Stimulated activated CD8-positive, alpha-beta memory T cell treated with anti-CD3 and anti-CD28 coated beads, Interleukin-15, amount 100 ng/mL, for 4 hours (primary cell): ENCODE measurements at places on chromosomes 1 and 21.

GRCh38 chr1:9875636-9876000 is 34.5 kb downstream of the CTNNBIP1 start:
- no peak for DNase-seq

- DNase-seq, result no peak
These were observed 45.7 kb downstream of the PCNT start for GRCh38 chr21:46369520-46370235.

GRCh38 chr1:162919034-162919433 is 58.1 kb upstream of the CCDC190 start:
- DNase-seq, result no peak

GRCh38 chr21:39175154-39175553 is 8.1 kb downstream of the PSMG1 start:
- DNase-seq, result no peak

GRCh38 chr1:182268669-182269068 is 122.9 kb downstream of the GLUL start:
- DNase-seq, result no peak

DNA sequence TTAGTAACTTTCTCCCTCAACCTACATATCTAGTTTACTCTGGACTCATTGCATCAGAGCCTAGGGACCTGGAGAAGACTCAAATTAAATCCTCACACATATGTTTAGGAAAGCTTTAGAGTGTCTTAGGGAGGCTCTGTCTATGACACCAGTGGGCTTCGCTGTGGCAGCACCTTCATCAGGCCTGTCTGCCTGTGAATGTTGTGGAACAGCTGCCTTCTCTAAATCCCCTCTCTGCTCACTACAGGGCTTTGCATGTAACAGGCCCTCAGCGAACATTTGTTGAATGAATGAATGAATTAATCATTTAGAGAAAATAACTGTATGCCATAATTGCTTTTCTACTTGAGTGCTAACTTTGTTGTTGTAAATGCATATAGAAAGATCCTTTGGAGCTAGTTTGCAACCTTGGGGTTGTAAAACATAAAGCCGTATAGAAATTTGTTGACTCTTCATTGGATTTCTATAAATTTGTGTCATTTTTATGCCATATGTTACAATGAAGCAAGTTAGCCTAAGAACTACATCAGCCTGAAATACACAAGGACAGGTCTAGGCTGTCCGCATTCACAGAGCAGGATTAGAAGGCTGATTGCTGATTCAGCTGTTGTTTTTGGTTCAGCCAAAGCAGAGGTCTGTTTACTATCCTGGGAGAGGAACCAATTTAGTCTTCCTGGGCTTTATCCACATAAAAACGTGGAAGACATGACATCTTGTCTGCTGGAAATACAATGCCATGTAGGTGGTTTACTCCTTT is 238.0 kb downstream of the ASTN1 start:
- DNase-seq, result no peak

- no peak for DNase-seq
These were observed 488.7 kb downstream of the OMA1 start for GRCh38 chr1:58057826-58058225.

DNA sequence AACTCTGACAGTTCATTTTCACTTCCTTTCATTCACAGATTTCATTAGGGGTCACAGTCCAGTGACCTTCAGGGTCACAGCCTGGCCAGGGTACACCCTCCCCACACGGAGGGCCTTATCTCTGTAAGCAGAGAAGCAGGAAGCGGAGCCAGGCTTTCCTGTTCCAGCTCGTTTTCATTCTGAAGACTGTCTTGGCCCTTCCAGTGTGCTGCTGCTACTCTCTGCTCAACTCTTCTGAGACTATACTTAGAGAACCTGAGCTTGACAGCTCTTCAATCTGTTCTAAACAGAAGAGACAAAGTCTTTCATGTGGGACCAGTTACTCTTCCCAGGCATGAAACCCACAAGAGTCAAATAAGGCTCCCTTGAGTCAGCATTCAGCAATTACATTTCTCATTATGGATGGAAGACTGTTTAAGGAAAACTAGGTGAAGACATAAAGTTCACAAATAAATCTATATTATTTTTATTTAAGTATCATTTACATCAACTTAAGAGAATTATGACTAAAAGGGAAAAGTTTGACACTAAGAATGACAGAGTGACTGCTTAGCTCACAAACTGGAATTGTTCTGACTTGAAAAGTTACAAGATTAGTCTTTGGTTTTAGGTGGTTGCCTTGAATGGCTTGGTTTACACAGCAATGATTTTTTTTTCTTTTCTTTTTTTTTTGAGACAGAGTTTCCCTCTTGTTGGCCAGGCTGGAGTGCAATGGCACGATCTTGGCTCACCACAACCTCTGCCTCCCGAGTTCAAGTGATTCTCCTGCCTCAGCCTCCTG is 4.8 kb upstream of the TDRD10 start:
- DNase-seq, result no peak

DNA sequence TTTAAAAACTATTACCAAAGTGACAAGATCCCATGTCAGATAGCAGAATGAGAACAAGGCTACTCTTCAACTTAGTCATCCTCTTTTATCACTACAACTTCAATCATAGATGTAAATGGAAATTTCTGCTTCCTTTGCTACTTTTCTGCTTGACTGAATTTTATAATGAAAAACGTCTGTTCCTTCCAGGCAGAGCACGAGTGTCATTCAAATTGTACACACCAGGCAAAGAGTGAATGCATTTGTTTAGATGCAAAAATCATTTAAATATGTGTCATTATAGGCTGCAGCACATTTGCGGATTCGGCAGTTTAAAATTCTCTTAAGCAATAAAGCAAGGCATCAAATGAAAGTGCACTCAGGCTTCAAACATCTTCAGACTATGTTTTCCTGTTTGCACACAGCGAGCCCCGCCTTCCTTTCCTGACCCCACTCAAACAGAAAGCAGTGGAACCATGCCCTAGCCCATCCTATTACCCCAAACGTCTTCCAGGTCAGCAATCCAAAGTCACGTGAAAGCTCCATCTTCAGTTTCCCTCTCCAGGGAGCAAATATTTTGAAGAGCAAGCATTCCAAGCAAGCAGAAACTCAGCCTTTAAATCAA is 99.6 kb downstream of the APP start:
- DNase-seq, result no peak

GRCh38 chr1:161069731-161070270 is at the start of gene ARHGAP30:
TSS of gene ARHGAP30 (minus strand) at chr1:161069891. CDS start at chr1:161069624, 267 bp downstream.
- peak; percentile 76 for DNase-seq

- DNase-seq, result no peak
These were observed 412.3 kb upstream of the ESRRG start for GRCh38 chr1:217135569-217135915.

DNA sequence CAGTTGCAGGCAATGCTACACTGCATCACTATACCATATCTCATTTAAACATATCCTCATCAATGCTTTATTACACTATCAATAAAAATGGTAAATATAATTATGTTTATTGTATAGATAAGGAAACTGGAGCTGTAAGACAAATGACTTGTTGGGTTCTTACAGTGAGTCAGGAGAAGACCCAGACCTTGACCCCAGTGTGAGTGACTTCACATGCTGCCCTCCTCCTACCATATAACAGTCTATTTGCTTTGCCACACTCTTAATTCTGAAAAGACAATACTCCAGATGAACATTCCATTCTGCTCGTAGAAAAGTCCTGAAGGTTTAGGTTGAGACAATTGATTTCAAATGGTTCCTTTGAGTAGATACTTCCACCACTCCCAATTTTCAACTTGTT is 550.5 kb downstream of the PLPP3 start:
- no peak for DNase-seq

DNA sequence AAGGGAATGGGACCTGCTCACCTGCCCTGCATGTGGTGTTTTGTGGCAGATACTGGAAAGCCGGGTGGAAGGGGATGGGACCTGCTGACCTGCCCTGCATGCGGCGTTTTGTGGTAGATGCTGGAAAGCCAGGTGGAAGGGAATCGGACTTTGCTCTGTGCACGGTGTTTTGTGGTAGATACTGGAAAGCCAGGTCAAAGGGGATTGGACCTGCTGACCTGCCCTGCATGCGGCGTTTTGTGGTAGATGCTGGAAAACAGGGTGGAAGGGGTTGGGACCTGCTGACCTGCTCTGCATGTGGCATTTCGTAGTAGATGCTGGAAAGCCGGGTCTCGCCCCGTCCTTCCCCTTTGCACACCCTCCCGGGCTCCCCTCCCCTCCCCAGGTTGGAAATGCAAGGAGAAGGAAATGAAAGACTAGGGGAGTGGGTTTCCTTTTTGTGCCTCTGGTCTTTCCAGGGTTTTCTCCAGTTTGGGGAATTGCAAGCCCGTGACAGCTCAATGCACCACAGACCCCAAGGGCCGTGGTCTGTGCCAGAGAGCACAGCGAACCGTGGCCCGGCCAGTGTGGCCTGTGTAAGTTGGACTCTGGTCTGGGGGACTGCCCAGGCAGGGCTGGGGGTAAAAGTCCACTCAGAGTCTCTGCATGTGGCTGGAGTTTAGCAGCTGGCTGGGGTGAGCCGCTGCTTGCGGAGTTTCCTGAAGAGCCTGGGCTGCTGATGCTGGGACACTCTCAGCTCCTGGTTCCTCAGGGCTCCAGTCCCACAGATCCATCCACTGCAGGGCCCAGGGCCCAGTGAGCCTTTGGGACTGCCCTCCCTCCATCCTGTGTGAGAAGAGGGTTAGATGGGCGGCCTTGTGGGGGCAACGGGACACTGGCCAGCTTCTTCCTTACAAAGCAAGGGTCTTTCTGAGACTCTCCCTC is 105.5 kb downstream of the CRYAA start:
- no peak for DNase-seq

- no peak for DNase-seq
These were observed 67.2 kb upstream of the HOOK1 start for GRCh38 chr1:59747420-59748024.

DNA sequence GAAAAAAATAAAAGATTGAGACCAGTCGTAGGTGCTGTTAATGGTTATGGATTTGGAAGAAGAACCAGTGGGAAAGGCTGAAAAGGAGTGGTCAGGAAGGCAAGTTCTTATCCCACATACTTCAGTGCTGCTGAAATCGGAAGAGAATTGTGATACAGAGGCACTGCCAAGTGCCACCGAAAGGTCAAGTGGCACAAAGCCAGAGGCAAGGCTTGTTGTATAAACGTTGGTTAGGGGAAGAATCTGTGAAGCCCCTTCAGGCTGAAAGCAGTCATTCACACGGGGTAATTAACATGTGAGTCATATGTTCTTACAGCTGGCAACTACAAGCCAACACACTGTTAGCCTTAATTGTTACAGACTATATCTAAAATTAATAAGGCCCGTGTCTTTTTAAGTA is 48.8 kb downstream of the ZBTB40 start:
- DNase-seq, result no peak

- DNase-seq, result no peak
These were observed 10.6 kb upstream of the TRIM33 start for GRCh38 chr1:114521396-114522263.

- DNase-seq, result no peak
These were observed 146.6 kb downstream of the VPS13D start for GRCh38 chr1:12376236-12377045.

- DNase-seq, result no peak
These were observed 84.8 kb downstream of the CAMTA1 start for GRCh38 chr1:6870086-6870485.

GRCh38 chr1:246566813-246567645 is 773 bp downstream of the CNST start:
- DNase-seq, result peak; percentile 13

DNA sequence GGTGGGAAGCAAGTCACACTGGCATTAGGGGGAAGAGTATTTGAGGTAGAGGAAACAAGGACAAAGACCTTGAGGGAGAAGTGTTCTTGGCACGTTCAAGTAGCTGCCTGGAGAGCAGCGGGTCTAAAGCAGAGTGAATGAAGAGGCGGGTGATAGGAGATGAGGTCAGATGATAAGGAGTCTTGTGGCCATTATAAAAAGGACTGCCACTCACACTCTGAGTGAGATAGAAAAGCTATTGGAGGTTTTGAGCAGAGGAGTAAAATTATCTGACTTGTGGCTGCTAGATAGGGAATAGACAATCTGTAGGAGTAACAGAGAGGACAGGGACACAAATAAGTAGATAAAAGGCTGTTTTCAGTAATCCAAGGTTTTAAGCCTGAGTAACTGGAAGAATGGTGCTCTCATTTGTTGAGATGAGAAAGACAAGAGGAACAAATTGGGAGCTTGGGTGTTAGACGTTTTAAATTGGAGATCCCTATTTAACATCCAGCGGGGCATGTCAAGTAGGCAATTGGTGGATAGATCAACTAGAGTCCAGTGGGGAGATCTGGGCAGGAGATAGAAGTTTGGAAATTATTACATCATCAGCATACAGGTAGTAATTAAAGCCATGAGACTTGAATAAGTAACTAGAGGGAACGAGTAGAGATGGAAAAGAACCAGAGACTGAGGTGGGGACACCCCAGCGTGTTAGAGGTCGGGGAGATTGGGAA is 43.7 kb downstream of the HENMT1 start:
- DNase-seq, result no peak

- DNase-seq, result no peak
These were observed 25.9 kb downstream of the ITSN1 start for GRCh38 chr21:33668180-33668579.

DNA sequence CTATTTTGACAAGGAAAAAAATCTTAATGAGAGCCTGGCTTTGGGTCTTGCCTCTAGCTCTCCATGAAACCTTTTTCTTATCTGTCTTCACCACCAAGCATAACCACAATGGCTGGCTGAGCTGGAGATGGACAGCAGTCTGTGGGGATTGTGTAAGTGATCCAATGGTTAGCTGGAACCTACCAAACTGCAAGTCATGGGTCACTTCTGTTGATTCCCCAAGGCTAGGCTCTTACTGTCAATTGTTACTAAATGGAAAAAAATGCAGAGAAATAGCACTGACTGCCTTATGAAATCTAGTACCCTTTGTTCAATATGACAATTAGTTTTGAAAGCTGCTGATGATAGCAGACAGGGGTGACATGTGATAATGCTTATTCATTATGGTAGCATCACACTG is 359.0 kb downstream of the ST6GALNAC3 start:
- no peak for DNase-seq

DNA sequence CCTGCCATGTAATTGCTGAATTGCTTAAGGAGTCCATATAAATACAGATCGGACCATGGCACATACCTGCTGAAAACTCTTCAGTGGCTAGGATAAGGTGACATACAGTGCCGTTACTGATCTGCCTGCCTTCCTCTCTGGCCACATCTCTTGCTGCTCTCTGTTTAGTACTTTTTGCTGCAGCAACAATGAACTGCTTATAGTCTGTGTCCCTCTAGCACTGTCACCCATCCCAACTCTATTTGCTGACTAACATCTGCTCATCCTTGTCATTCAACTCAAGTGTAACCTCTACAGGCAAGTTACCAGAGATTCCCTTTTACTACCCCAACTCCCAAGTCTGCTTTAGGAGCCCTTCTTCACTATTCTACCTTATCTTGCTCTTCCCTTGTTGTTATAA is 65.6 kb downstream of the GTF2B start:
- no peak for DNase-seq

GRCh38 chr1:161192476-161193465 is 6.1 kb downstream of the ADAMTS4 start:
- no peak for DNase-seq

- DNase-seq, result no peak
These were observed 54.9 kb downstream of the ADAMTS1 start for GRCh38 chr21:26790296-26790695.

GRCh38 chr1:225689882-225690459 is 37.0 kb upstream of the ENAH start:
- DNase-seq, result no peak

GRCh38 chr1:193569983-193570269 is 383.5 kb upstream of the B3GALT2 start:
- DNase-seq, result no peak

GRCh38 chr1:235763962-235764361 is 102.7 kb downstream of the LYST start:
- DNase-seq, result no peak
